ENCODE measurements at places on chromosomes 16 and 17.

DNA sequence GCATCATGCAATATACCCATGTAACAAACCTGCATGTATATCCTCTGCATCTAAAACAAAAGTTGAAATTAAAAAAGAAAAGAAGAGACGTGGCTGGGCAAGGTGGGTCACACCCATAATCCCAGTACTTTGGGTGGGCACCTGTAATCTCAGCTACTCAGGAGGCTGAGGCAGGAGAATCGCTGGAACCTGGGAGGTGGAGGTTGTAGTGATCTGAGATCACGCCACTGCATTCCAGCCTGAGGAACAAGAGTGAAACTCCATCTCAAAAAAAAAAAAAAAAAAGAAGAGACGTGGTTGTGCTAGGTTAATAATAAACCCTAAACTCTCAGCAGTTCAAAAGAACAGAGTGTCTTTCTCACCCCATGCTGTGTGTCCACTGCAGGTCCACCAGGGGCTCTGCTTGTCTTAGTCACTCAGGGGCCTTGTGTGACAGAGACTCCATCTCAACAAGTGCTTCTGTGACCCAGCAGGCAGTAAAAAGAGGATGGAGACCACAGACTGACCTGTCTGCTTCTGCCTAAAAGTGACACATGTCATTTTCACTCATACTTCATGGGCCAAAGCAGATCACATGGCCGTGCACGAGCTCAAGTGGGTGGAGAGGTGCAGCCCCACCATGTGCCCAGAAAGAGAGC is 22.3 kb upstream of the N4BP1 start:
- DNase-seq, result no peak

DNA sequence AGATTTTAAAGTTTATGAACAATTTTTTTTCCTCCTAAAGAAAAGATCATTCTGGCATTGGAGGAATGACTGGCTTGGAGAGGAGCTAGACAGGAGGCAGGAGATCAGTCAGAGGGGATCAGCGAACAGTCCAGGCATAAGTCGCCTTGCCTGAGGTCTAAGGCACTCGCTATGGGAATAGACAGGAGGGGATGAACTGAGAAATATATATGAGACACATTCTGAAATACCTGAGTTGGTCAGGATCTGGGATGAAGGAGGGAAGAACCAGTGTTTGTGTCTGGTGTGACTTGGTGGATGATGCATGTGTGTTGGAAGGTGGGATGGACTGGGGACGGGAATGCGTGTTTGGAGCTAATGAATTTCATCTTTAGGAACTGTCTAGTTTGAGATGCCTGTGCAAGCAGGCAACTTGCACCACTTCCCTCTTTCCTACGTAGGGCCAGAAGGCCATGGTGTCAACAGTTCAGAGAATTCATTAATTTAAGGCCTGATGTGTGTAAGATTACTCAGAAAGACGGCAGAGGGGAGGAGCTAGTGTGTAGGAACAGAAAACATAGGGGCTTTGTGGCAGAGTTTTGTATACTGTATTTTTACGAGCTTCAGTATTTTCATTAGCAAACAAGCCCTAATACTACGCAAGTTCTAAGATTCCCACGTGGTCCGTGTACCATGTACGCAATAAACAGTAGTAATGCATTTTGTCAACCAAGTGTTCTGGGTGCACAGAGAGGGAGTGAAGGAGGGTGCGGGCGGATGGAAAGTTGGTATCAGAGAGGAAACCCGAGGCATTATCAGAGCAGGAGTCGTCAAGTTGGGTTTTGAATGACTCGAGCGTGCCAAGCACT is 825 bp downstream of the HEATR6 start:
- no peak for DNase-seq

DNA sequence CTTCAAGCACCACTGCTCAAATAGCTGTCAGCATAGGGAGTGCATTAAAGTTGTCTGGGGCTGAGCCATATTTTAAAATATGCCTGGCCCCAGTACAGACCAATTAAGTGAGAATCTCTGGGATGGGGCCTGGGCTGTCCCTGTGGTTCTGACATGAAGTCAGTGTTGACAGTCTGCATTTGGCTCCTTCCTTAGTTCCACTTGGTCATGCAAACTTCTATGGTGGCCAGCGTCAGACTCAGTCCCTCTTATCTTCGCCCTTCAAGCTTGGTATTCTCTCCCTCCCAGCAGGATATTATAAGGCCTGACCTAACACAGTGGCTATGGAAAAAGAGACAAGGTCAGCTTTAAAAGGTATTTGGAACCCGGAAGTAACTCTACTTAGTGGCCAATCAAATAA is 177.2 kb downstream of the PMP22 start:
- DNase-seq, result no peak

DNA sequence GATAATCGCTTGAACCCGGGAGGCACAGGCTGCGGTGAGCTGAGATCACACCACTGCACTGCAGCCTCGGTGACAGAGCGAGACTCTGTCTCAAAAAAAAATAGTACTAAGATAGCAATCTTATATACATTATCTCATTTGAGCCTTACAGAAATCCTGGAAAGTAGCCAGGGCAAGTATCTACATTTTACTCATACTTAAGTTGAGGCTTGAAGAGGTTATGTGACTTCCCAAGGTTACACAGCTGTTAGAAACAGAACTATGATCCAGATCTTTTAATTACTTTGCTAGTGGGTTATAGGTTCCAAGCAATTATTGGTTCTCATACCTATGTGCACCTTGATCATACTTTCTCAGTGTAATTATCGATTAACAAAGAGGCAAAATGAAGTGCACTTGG is 15.4 kb downstream of the C17orf78 start:
- DNase-seq, result no peak

GRCh38 chr17:8631554-8631877 is 991 bp upstream of the MYH10 start:
- no peak for DNase-seq

GRCh38 chr17:42744283-42744805 is 496 bp downstream of the EZH1 start:
- peak; percentile 49 for DNase-seq

GRCh38 chr17:52181782-52182181 is 23.3 kb upstream of the CA10 start:
- no peak for DNase-seq

- no peak for DNase-seq
Measured at GRCh38 chr16:24409045-24409444, 130.3 kb upstream of the RBBP6 start.

All from 8988T (cell line).